Fibroblast of skin of back (primary cell): ENCODE measurements at places on chromosomes 5 and 9.
A peak's percentile ranks its signal among the peaks of the same experiment; 100 is the strongest.

GRCh38 chr5:92633176-92633575 is 947.8 kb downstream of the NR2F1-AS1 start:
- DNase-seq, result no peak

GRCh38 chr9:68843239-68843638 is 138.2 kb downstream of the PIP5K1B start:
- DNase-seq, result no peak

GRCh38 chr5:57207681-57208080 is 33.8 kb downstream of the GPBP1 start:
- DNase-seq, result no peak

DNA sequence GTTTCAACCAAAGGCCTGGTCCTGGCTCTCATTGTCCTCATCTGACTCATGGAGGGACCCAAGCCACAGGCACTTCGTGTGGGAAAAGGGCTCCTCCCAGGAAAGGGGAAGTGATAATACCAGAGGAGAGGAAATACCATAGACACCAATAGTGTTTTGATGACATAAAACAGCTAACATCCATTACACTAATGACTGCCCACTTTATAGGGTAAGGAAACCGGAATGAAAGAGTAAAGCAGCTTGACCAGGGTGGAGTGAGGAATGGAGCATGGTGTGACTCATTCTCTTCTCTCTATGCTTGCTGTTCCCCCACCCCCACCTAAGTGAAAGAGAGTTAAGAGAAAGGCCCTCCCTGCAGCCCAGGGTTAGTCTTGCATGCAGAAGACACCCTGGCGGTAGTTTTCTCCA is 67.4 kb upstream of the HRH2 start:
- DNase-seq, result peak; percentile 99

DNA sequence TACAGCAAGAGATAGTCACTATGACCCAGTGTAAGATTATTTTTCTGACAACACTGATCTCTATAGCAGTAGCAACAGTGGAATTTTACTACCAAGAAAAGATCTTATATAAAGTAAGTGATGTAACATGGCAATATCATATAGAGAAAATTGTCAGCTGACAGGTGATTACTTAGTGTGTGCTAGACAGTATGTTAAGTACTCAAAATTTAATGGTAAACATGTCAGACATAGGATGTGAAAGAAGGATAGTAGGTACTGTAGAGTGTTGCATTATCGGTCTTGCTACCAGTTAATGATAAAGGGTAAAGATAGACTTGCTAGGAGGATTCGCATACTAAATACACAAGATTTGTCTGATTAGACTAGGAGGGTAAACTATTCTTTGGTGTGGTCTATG is 247.4 kb downstream of the CYLC2 start:
- DNase-seq, result no peak

DNA sequence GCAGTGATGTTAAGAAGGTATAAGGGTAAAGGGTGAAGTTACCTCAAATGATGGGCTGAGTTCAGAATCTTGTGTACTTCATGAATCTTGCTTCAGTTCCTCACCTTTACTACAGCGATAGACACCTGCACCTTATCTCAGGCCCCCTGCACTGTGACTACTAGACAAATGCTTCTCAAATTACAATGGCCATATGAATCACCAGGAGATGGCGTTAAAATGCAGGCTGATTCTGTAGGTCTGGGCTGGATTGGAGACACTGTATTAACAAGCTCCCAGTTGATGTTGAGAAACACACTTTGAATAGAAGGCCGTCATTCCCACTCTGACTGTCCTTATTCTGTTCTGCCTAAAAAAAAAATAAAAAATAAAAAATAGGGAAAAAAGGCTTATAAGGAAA is 29.8 kb downstream of the TARS1 start:
- DNase-seq, result peak; percentile 57
